Activated CD8-positive, alpha-beta T cell treated with anti-CD3 and anti-CD28 coated beads, Interleukin-2, amount 10 ng/mL, durations not matched to agents 7 days and 5 days (primary cell): ENCODE measurements at places on chromosomes 16 and 17.
A peak's percentile ranks its signal among the peaks of the same experiment; 100 is the strongest.

DNA sequence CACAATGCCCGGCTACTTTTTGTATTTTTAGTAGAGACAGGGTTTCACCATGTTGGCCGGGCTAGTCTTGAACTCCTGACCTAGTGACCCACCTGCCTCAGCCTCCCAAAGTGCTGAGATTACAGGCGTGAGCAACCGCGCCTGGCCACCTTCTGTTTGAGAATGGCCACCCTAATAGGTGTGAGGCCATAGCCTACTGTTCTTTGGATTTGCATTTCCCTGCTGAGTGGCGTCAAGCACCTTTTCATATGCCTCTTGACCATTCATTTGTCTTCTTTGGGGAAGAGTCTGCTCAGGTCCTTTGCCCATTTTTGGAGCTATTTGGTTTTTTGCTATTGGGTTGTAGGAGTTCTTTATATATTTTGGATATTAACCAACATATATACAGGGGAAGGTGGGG is 276.7 kb downstream of the PARN start:
- H3K27ac ChIP-seq = no peak overlapping the region
- H3K36me3 ChIP-seq = no peaks in the 10 kb centered on the region
- no peak for DNase-seq
- peaks cover 7% of the 10 kb centered on the region for H3K4me1 ChIP-seq

DNA sequence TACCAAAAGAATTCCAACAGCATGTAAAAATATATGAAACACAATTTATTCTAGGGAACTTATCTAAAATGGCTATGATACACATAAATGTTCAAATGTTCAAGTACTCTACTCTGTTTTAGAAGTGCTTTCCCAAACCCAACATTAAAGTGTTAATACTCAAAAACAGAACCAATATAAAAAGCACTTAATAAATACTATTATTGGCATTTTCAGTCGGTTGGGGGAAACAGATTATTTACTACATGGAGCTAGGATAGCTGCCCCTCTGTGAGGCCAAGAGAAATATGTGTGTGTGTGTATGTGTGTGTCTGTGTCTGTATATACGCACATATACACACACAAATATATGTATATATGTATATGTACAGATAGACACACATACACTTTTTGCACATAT is 32.1 kb upstream of the BRIP1 start:
- no peak for DNase-seq
- no peak overlapping the region for H3K27ac ChIP-seq
- no peak overlapping the region for H3K4me3 ChIP-seq
- H3K36me3 ChIP-seq = peaks cover 22% of the 10 kb centered on the region
- no peaks in the 10 kb centered on the region for H3K4me1 ChIP-seq
- H3K27me3 ChIP-seq = no peaks in the 10 kb centered on the region

- no peaks in the 10 kb centered on the region for H3K36me3 ChIP-seq
- peak; percentile 59 for DNase-seq
- no peak overlapping the region for H3K4me3 ChIP-seq
- peaks cover 50% of the 10 kb centered on the region for H3K27me3 ChIP-seq
- peaks cover 9% of the 10 kb centered on the region for H3K4me1 ChIP-seq
- no peak overlapping the region for H3K27ac ChIP-seq
Observed at GRCh38 chr17:1908699-1909309, 79.0 kb downstream of the RPA1 start.

- no peak for DNase-seq
- H3K4me3 ChIP-seq = no peak overlapping the region
- H3K4me1 ChIP-seq = no peaks in the 10 kb centered on the region
- no peaks in the 10 kb centered on the region for H3K27me3 ChIP-seq
- no peaks in the 10 kb centered on the region for H3K36me3 ChIP-seq
Observed at GRCh38 chr16:48862087-48862532, 252.1 kb upstream of the N4BP1 start.

DNA sequence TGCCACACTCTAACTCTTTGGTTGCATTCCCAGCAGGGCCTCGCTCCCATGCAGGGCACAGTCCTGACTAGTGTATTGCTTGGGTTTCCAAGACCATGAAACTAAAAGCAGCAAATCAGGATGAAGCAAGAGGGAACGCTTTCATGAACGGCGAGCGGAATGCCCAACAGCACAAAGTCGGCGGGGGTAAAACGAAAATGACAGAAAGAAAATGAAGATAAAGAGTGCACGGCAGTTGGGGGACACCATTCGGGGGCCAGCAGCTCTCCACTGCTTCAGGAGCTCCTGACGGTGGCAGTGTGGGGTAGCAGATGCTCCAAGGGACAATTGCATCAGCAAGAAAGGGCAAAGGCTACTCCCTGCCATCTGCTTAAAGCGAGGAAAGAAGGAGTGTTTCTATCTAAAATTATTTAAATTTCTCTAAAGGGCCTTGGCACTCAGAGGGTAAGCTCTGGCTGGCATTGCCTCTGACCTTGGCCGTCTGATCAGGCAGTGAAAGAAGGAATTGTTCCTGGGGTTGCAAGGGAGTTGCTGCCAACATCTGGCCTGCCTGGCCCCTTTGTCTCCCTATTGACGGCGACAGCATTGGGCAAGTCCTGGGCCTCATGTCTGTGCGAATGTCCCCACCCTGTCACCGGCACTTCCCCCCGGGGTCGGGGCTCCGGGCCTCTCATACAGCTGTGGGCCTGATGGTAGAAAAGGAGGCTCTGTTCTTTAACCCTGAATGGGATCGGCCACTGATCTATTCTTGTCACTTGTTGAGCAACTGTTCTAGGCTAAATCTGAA is 138.2 kb downstream of the CMIP start:
- H3K27ac ChIP-seq = no peak overlapping the region
- H3K36me3 ChIP-seq = peaks cover 4% of the 10 kb centered on the region
- no peaks in the 10 kb centered on the region for H3K4me1 ChIP-seq
- no peak for DNase-seq
- no peaks in the 10 kb centered on the region for H3K27me3 ChIP-seq

GRCh38 chr16:46717692-46718091 is 28.2 kb downstream of the ORC6 start:
- no peak overlapping the region for H3K27ac ChIP-seq
- H3K27me3 ChIP-seq = no peaks in the 10 kb centered on the region
- no peak overlapping the region for H3K4me3 ChIP-seq
- H3K4me1 ChIP-seq = no peaks in the 10 kb centered on the region

- no peaks in the 10 kb centered on the region for H3K4me1 ChIP-seq
- peak; percentile 73 for DNase-seq
- no peak overlapping the region for H3K4me3 ChIP-seq
- H3K27me3 ChIP-seq = no peaks in the 10 kb centered on the region
- no peaks in the 10 kb centered on the region for H3K36me3 ChIP-seq
Observed at GRCh38 chr16:11396241-11397048, 51.2 kb downstream of the RMI2 start.

DNA sequence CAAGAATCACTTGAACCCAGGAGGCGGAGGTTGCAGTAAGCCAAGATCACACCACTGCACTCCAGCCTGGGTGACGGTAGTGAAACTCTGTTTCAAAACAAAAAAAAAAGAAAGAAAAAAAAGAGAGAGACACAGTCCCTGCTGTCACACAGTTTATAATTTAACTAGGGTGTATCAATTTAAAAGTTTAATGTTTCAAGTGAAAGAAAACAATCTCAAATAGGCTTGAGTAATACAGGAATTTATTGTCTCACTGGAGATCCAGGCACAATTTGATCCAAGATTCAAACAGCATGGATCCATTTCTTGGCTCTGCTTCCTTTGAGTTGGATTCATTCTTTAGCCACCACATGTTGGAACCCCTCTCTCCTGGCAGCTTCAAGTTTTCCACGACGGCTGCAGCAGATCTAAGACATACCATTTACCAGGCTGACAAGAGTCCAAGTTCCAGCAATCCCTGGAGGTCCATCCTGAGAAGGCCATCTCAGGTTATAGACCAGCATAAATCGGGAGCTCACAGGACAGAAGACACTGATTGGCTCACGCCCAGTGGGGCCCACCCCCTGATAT is 97.5 kb downstream of the YPEL2 start:
- H3K27ac ChIP-seq = no peak overlapping the region
- DNase-seq = no peak
- peaks cover 7% of the 10 kb centered on the region for H3K36me3 ChIP-seq
- peaks cover under 1% of the 10 kb centered on the region for H3K27me3 ChIP-seq

GRCh38 chr16:17155485-17155884 is 315.3 kb downstream of the XYLT1 start:
- no peak for DNase-seq
- no peak overlapping the region for H3K4me3 ChIP-seq
- H3K27ac ChIP-seq = no peak overlapping the region
- no peaks in the 10 kb centered on the region for H3K4me1 ChIP-seq
- no peaks in the 10 kb centered on the region for H3K27me3 ChIP-seq

DNA sequence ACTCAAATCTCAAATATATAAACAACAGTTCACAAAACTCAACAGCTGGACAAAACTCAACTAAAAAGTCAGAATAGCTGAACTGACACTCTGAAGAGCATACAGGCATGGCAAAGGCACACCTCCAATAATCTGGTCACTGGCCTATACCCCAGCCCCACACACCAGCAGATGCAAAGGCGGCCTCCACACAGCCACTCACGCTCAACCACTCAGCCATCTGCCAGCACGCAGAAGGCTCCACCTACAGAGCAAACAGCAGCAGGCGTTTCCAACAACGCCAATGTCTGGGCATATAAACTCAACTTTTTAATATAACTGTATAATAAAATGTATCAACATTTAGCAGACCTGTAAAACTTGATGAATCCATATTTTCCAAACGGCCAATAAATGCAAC is 17.2 kb downstream of the USP7 start:
- no peak overlapping the region for H3K27ac ChIP-seq
- no peak for DNase-seq
- H3K4me3 ChIP-seq = no peak overlapping the region
- peaks cover 83% of the 10 kb centered on the region for H3K4me1 ChIP-seq
- peaks cover 13% of the 10 kb centered on the region for H3K36me3 ChIP-seq

DNA sequence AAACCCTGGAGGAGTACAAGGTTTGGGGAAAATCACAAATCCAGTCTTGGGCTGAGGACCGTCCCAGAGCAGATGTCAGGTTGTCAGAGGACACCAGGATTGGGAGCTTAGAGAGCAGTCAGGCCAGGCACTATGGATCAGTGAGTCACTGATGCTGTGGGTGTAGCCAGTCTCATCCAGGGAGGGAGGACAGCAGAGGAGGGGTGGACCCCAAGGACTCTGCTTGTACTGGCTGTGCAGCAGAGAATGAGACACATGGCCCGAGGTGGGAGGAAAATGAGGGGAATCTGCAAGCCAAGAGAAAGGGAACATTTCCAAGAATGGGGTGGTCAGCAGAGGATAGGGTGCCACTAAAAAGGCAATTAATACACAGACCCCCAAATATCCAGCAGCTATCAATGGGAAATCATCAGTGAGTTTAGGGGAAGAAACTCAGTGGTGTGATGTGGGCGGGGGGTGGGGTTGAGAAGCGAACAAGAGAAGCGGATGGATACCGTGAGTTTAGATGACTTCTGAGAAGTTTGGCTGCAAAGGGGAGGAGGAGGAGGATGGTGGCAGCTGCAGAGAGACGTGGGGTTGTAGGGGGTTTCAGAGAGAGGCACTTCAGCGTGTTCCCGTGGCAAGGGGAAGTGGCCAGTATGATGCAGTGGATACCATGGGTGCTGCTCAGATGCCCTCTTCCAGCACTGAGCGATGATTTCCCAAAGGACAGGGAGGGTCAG is 43.9 kb downstream of the ARHGAP27 start:
- DNase-seq = no peak
- no peak overlapping the region for H3K4me3 ChIP-seq
- peaks cover 6% of the 10 kb centered on the region for H3K27me3 ChIP-seq
- H3K36me3 ChIP-seq = no peaks in the 10 kb centered on the region
- peak overlapping the region; percentile 47 for H3K27ac ChIP-seq

- DNase-seq = no peak
- H3K36me3 ChIP-seq = peaks cover 8% of the 10 kb centered on the region
- peak overlapping the region; percentile 69 for H3K27ac ChIP-seq
- H3K4me1 ChIP-seq = peaks cover 28% of the 10 kb centered on the region
- H3K27me3 ChIP-seq = peaks cover 15% of the 10 kb centered on the region
Observed at GRCh38 chr17:81518113-81518784, 5.7 kb upstream of the ACTG1 start.

DNA sequence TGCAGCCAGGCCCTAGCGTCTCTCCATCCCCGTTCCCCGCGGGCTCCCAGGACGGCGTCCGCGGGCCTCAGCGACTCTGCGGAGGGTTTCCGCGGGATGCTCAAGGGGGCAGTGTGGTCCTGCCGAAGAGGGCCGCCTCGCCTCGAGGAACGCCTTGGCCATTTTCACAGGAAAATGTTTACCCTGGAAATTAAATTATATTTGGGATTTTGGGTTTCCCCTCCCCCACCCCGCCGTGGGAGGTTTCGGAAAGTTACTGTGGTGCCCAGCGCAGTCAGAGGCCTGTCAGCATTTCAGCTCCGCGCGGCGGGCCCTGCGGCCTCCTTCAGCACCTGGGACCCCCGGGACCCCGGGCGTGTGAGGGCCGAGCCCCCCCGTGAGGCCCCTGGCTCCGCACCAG is 94.5 kb downstream of the PCTP start:
- no peaks in the 10 kb centered on the region for H3K36me3 ChIP-seq
- H3K4me3 ChIP-seq = no peak overlapping the region
- H3K4me1 ChIP-seq = no peaks in the 10 kb centered on the region
- peak; percentile 26 for DNase-seq

DNA sequence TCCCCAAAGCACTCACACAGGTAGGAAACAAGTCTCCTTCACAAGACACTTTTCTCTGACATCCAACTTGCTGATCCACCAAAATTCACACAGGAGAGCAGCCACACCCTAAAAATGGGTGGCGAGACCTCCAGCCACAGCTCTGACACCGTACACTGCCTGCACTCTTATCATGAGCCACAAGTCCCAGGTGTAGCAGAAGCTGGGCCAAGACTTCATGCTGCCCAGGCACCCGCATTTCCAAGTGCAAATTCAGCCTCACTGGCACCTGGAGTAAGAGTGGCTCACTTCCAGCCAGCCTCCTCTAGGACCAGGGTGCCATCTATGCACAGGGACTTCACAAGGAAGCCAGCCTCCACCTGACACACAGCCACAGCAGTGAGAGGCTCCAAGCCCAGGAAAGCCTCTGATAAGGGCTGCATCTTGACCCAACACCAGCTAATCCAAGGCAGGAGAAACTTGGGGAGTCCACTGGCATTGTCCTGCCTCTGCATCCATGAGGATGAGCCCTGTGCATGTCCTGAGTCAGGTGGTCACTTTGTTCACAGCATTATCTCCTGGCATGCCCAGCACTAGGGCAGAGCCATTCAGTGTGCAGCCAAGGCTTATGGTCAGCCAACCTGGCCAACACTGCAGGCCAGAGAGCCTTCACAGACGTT is 2.6 kb upstream of the ZNF768 start:
- no peak for DNase-seq
- H3K4me1 ChIP-seq = peaks cover 37% of the 10 kb centered on the region
- no peak overlapping the region for H3K27ac ChIP-seq

GRCh38 chr17:65102788-65103187 is 34.4 kb upstream of the RGS9 start:
- H3K4me3 ChIP-seq = no peak overlapping the region
- no peak overlapping the region for H3K27ac ChIP-seq
- H3K4me1 ChIP-seq = peaks cover 13% of the 10 kb centered on the region
- DNase-seq = no peak
- peaks cover 8% of the 10 kb centered on the region for H3K27me3 ChIP-seq

DNA sequence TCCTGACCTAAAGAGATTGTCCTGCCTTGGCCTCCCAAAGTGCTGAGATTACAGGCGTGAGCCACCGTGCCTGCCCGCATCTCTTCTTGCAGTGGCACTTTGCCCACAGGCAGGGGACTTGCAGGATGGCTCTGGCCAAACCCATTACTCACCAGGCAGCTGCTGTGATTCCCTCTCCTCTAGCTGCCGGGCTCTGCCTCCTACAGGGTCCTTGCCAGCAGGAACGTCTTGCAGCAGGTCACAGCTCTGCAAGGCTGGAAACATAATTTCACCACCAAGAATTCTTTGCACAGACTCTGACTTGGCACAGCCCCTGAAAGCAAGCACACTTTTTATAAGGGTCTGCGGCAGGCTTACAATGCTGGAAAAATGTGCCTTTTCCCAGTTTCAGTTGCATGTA is 20.3 kb downstream of the COX4I1 start:
- H3K4me1 ChIP-seq = peaks cover 9% of the 10 kb centered on the region
- H3K27ac ChIP-seq = no peak overlapping the region
- H3K4me3 ChIP-seq = no peak overlapping the region
